Islet precursor cell (in vitro differentiated cells): ENCODE measurements at places on chromosomes 6 and 20.

- no peak for DNase-seq
These were observed 30.2 kb downstream of the VEGFA start for GRCh38 chr6:43800298-43800623.

- DNase-seq: no peak
These were observed 143.4 kb upstream of the HMGN3 start for GRCh38 chr6:79377888-79378348.

GRCh38 chr20:57909763-57910331 is 200.0 kb upstream of the PMEPA1 start:
- DNase-seq: no peak

- DNase-seq: peak; percentile 95
These were observed 21.5 kb downstream of the OR2B2 start for GRCh38 chr6:27890445-27891319.

DNA sequence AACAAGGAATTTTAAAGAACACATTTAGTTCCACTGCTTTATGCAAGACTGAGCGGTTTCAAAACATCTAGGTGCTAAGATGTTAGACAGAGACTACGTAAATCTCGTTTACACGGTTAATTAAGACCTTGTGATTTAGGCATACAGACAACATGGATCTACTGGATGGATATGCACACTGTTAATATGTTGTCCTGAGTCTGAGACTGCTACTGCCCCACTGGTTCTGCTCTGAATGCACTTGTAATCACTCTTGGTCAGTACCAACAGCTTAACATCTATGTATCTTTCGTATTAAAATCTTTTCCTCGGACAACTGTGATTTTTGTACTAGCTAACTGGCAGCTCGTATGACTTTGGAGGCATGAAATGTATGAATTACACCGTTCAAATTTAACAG is 3.1 kb downstream of the MAN1A1 start:
- DNase-seq: no peak

GRCh38 chr6:101572627-101573026 is 179.1 kb downstream of the GRIK2 start:
- DNase-seq: no peak

GRCh38 chr6:113149511-113149910 is 707.6 kb upstream of the MARCKS start:
- DNase-seq: no peak

GRCh38 chr6:42251911-42252637 is 34.4 kb upstream of the MRPS10 start:
- DNase-seq: no peak

- no peak for DNase-seq
These were observed 99.7 kb downstream of the EYA2 start for GRCh38 chr20:46994341-46994740.

GRCh38 chr6:11766589-11767450 is 11.8 kb downstream of the ADTRP start:
- DNase-seq: peak; percentile 85

- no peak for DNase-seq
These were observed 6.7 kb downstream of the FOXA2 start for GRCh38 chr20:22577515-22578220.

- no peak for DNase-seq
These were observed 51.8 kb downstream of the ELOVL4 start for GRCh38 chr6:79895382-79896074.

GRCh38 chr20:48970681-48971365 is 49.3 kb downstream of the ARFGEF2 start:
- DNase-seq: no peak

GRCh38 chr6:87905101-87905641 is 142.5 kb upstream of the SPACA1 start:
- no peak for DNase-seq

DNA sequence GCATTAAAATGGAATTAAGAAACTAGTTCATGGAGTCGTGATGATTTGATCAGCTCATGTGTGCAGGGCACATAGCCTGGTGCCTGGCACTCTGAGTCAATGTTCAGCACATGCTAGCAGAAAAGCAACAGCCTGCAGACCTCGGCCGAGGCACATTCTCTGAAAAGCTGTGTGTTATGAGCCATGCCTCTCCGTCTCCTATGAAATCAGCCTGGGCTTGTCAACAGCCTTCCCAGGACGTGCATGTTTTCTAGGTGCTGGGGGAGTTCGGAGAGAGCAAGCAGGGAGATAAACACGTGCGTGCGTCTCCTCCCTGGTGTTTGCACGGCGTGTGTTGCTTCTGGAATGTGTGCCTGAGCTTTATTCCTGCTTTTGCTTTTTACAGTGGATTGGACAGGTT is 207.8 kb upstream of the KCNG1 start:
- DNase-seq: peak; percentile 46

DNA sequence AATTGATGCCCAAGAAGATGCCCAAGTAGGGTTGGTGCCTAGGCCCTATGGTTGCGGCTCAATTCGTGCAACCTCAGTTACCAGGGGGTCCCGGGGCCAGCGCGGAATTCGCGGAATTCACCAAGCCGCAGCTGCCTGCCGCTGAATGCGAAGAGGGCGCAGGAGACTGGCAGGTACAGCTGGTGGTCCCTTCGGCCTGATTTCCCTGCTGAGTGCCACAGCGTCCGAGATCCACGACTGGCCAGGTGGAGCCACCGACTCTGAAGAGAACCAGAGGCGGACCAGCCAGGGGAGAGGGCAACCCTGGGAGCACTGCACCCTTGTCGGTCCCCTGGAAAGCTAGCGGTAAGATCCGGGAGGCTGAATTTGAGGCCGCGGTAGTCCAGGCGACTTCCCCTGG is 6.8 kb upstream of the TFAP2D start:
- peak; percentile 52 for DNase-seq

- DNase-seq: no peak
These were observed 1.1 kb upstream of the RIN2 start for GRCh38 chr20:19756761-19757486.

- DNase-seq: no peak
These were observed 224.3 kb upstream of the TSHZ2 start for GRCh38 chr20:52747845-52748284.

- peak; percentile 54 for DNase-seq
These were observed 272.7 kb upstream of the MAP3K7 start for GRCh38 chr6:90859612-90860011.

DNA sequence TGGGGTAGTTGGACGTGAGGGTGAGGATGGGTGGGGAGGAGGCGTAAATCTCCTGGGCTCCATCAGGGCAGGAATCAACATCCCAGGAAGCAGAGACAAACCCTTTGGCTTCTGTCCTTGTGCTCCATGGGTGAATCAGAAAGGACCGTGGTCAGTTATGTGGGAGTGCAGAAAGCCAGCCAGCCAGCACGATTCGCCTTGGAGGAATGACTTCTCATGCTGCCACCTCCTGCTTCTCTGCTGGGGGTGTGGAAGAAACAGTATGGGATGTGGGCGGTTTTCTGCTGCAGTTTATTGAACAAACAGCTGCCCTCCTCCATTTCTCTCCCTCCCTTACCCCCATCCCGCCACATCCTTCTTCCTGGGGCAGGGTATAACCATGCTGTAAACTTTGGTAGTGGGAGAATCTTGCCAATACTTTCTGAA is 214.5 kb downstream of the SOX4 start:
- DNase-seq: peak; percentile 89

GRCh38 chr20:60066438-60066823 is 108.2 kb downstream of the CDH26 start:
- DNase-seq: peak; percentile 6

DNA sequence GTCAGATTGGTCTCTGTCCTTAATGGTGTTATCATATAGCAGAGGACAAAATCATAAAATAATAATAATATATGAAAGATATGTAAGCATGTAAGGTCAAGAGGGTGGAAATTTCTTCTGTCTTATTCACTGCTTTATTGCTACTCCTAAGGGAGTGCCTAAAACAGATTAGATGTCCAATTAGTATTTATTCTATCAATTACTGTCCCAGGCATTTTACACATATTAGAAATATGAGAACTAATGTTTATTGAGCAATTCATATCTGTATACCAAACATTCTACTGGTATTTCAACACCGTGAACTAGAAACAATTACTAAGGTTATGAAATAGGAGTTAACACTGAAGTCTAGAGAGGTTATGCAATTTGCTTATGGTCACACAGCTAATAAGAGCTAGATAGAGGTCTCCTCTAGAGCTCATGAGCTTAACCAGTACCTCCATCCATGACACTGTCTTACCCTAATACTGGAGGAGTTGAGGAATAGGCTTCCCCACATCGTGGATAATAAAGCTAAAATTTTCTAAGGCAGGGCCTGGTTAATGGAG is 302.3 kb downstream of the PLCB1 start:
- DNase-seq: no peak

- no peak for DNase-seq
These were observed 12.5 kb downstream of the PRDM1 start for GRCh38 chr6:106098383-106099234.

DNA sequence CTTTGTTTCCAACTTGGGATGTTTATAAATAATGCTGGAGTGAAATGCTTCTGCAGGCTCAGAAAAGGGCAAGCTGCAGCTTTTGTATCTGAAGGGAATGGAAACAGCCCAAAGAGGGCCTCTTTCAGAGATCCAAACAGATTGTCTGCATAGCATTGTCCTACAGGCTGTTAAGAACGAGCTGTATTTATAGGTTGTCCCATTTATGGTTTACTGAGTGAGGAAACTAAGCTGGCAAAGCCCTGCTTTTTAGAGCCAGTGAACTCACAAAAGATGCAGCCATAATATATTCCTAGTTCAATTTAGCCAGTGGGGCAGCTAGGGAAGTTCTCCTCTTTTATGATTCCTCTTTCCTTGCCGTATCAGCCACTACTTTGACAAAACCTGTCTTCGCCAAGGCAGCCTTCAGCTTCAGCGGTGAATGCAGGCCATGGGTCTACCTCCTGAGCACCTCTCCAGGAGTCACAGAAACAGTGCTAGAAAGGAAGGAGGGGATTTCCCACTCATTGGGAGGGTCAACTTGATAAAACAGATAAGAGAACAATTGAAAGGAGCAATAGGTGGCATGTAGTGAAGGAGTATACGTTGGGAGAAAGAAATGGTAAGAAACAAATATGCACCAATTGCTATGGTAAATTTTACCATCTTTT is 15.0 kb downstream of the KIAA0319 start:
- no peak for DNase-seq

DNA sequence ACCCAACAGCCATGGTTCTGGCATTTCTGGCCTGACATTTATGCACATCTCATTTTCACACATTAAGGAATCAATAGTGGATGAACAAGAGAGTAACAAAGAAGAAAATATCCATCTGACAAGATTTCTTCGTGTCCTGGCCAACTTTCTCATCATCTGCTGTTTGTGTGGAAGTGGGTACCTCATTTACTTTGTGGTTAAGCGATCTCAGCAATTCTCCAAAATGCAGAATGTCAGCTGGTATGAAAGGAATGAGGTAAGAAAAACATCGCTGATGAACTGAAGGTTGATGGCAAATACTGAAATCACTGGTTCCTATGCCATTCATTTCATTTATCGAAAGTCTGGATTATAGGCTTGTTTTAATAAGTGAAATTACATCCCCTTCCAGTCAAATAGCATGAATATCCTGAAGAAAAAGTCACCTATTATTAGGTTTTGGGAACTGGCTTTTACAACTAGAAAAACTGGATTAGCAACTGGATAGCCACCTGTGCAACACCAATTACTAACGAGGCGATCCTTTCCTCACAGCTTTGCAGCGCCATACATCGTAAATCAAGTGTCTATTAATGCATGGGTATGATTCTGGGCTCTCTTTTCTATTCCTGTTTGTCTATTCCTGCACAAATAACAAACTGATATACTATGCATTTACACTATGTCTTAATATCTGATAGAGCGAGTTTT is 50.2 kb upstream of the NOP56 start:
- DNase-seq: no peak

- no peak for DNase-seq
These were observed 60.2 kb downstream of the ASXL1 start for GRCh38 chr20:32418376-32418775.

- DNase-seq: no peak
These were observed 76.7 kb downstream of the RREB1 start for GRCh38 chr6:7184502-7184901.

GRCh38 chr20:18001131-18001921 is 32.5 kb downstream of the MGME1 start:
- DNase-seq: peak; percentile 91

- DNase-seq: peak; percentile 87
These were observed 224.2 kb downstream of the NFATC2 start for GRCh38 chr20:51318058-51318949.

DNA sequence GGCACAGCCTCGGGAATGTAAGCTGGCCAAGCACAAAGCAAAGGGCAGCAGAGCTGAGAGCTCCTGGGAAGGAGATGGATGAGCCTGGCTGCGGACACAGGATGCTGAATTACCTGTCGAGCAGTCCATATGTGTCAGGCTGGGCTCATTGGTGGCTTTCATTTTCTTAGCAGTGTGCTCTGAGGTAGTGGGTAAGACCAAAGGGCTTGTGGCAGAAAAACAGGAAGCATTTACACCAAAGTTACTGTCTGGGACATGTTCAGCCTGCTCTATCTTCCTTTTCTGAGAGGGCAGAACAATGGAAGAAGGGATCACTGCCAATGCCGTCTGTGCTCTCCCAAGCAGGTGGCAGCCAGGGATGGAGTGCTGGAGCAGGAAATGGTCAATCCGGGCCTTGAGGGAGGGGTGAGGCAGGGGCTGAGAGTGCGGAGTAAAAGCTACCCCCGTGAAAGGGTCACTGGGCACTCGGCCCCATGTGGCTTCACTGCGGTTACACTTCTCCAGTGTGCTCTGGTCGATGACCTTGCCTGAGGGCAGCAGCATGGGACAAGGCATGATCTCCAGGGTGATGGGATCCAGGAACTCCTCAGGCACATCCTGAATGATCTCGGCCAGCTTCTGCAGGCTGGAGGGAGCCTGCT is 36.9 kb upstream of the AVP start:
- no peak for DNase-seq

DNA sequence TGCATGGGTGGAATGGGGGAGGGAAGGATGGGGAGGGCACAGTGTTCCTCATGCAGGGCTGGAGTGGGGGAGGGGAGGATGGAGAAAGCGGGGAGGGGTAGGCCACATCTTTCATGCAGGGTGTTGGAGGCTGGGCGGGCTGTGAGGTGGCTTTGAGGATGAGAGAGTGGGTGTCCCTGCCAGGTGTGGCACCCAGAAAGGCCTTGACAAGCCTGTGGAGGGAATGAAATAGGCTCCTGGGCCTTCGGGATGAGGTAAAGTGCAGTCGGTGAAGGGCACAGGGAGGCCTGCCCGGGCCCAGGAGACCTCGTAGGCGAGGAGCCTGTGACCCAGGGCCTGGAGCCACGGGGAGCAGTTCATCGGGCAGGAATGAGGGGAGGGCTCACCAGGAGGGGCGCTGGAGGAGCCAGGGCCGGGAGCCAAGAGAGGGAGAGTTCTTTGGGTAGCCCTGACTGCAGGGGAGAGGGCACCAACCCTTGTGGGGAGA is 7.6 kb downstream of the CEBPB start:
- DNase-seq: no peak

DNA sequence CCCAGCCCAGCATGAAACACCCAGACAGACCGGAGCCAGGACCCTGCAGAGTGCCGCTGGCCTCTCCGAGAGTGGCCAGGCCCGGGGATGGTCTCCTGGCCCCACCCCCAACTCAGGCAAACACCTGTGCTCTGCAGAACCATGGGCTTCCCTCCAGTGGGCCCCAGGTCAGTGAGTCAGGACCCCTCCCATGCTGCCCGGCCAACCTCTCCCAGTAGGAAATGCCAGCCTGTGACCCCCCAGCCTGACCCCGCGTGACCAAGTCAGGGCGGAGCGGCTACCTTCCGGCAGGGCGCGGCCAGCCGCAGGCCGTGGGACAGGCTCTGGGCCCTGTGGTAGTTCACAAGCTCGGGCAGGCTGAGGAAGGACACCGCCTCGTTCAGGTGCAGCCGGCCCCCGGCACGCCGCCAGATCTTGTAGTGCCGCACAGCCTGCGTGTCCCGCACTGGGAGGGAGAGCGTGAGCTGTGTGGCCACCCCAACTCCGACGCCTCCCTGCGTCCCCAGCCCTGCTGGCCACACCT is 3.2 kb downstream of the PTK6 start:
- peak; percentile 54 for DNase-seq
